EL (cell line): ENCODE measurements at places on chromosomes 16 and 17.

GRCh38 chr16:85584267-85584666 is 28.9 kb upstream of the GSE1 start:
- DNase-seq = no peak

GRCh38 chr16:13403326-13403725 is 501.9 kb downstream of the SHISA9 start:
- no peak for DNase-seq

- DNase-seq = peak; percentile 32
Observed at GRCh38 chr16:89364606-89365005, 125.8 kb downstream of the ANKRD11 start.

DNA sequence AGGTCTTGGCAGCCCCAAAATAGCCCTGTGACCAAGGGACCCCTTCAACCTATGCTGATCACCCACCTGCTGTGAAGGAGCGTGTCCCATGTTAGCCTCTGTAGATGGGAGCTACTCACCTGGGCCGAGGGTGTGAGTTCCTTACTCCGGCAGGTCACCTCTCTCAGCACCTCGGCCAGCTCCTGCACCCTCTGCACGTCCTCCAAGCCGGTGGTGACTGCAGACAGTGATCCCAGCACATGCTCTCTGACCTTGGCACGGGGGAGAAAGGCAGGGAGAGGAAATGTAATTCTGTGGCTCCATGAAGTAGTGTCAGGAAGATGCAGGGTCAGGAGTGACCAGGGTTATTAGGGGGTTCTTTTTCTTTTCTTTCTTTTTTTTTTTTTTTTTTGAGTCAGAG is 67.7 kb upstream of the BCO1 start:
- no peak for DNase-seq

GRCh38 chr17:37512442-37513068 is 22.9 kb downstream of the DUSP14 start:
- DNase-seq = no peak

DNA sequence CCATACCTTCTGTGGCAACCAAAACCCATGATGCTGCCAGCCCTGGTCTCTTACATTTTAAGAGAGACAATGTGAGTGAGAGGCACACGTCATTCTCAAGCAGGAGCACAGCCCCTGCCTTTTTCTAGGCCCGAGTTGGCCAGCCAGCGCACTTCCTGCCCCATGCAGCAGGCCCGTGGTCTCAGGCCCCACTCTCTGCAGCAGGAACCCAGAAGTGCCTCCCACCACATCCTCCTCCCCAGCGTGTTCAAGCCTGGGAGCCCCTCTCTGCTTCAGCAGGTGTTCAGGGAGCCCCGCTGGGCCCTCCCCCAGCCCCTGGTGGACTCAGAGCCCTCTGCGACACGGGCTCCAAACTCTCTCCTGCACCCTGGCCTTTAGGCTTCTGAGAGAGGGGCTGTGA is 30.5 kb downstream of the ITGAE start:
- no peak for DNase-seq

GRCh38 chr17:11742886-11743285 is 144.6 kb downstream of the DNAH9 start:
- no peak for DNase-seq

DNA sequence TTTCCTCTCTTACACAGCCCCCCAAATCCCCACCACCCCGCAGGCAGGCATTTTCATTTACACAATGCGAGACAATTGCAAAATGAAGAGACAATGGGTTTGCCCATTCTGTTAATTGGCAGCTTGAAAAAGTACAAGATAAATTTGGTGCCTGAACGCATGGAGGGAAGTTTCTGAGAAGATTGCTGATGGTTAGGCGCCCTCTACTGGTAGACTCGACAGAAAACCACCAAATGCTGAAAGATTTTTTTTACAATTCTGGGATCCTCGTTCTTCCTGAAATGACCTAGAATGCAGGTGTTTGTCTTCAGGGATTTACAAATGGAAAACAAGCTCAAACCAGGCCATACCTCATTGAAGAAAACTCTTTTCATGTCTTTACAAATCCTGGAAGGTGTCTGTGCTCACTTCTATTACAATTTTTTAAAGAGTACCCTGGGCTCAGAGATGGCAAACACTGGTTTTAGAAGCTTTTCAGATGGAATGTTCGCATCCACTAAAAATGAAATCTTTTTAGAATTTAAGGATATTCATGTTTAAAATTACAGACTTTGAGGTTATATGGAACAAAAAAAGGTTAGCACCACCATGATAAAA is 338.5 kb downstream of the PMP22 start:
- DNase-seq = peak; percentile 72

GRCh38 chr16:14309001-14309886 is 238.1 kb downstream of the MRTFB start:
- DNase-seq = peak; percentile 53
